A549 treated with CORT108297 at 1 μM for 4 hours (cell line): ENCODE measurements at places on chromosomes 5 and 9. TPM values are rescaled to one million over a fixed set of nuclear protein-coding genes. Genes with fewer than 3 reads are reported as not detected.

Gene RNF14
- 43.4 to 60.2 TPM (median 51.8 TPM) in 5 replicates for total RNA-seq

Gene NTNG2
- total RNA-seq = 1.6 to 2.4 TPM (median 1.9 TPM) in 5 replicates

Gene SEMA5A
- not detected in 5 replicates for total RNA-seq

Gene SLC36A2
- total RNA-seq = not detected in 5 replicates

Gene BTNL3
- total RNA-seq = not detected in 5 replicates

Gene SVEP1
- 1.1 to 1.8 TPM (median 1.6 TPM) in 5 replicates for total RNA-seq

Gene ORM2
- total RNA-seq = not detected in 5 replicates

Gene EFNA5
- 17.4 to 22.3 TPM (median 21.0 TPM) in 5 replicates for total RNA-seq

Gene FGF1
- 0.32 to 0.82 TPM (median 0.34 TPM) in 5 replicates for total RNA-seq

Gene CCL27
- 0.15 to 0.21 TPM (median 0.16 TPM) in 3 of 5 replicates, not detected in the others for total RNA-seq

Gene C5orf24
- total RNA-seq = 17.5 to 26.7 TPM (median 25.0 TPM) in 5 replicates

Gene ADRA1B
- total RNA-seq = 12.7 to 19.1 TPM (median 16.6 TPM) in 5 replicates

Gene ANKRD18B
- 4.6 to 10.0 TPM (median 6.7 TPM) in 5 replicates for total RNA-seq

Gene IFNE
- total RNA-seq = 1.3 to 2.1 TPM (median 1.7 TPM) in 5 replicates

Gene TLX3
- total RNA-seq = not detected in 5 replicates

Gene FCN2
- not detected in 5 replicates for total RNA-seq

Gene PAXX
- 49.7 to 88.2 TPM (median 76.5 TPM) in 5 replicates for total RNA-seq

Gene DOK3
- 2.4 to 5.6 TPM (median 4.2 TPM) in 5 replicates for total RNA-seq

Gene IFNA21
- total RNA-seq = not detected in 5 replicates

Gene PPP1R26
- 15.6 to 21.1 TPM (median 20.0 TPM) in 5 replicates for total RNA-seq

Gene ZNF879
- 0.50 to 0.99 TPM (median 0.74 TPM) in 5 replicates for total RNA-seq

Gene DMGDH
- 0.15 TPM in 1 of 5 replicates, not detected in the others for total RNA-seq

Gene SHB
- 33.9 to 53.8 TPM (median 47.8 TPM) in 5 replicates for total RNA-seq

Gene PCDHB5
- 1.2 to 1.8 TPM (median 1.6 TPM) in 5 replicates for total RNA-seq

Gene C7
- not detected in 5 replicates for total RNA-seq

Gene CDH18
- total RNA-seq = not detected in 5 replicates

Gene GBGT1
- 1.3 to 3.0 TPM (median 2.6 TPM) in 5 replicates for total RNA-seq

Gene DND1
- 0.44 to 1.0 TPM (median 0.92 TPM) in 5 replicates for total RNA-seq

Gene BTNL9
- total RNA-seq = 0.73 to 1.3 TPM (median 0.95 TPM) in 5 replicates

Gene QRFP
- total RNA-seq = not detected in 5 replicates

Gene SPINK7
- total RNA-seq = not detected in 5 replicates

Gene PCAT7
- 0.47 to 0.97 TPM (median 0.78 TPM) in 5 replicates for total RNA-seq

Gene PCDHGC4
- 0.01 to 0.05 TPM (median 0.03 TPM) in 3 of 5 replicates, not detected in the others for total RNA-seq

Gene LECT2
- total RNA-seq = not detected in 5 replicates

Gene TRAF1
- 3.8 to 7.2 TPM (median 4.7 TPM) in 5 replicates for total RNA-seq

Gene POU4F3
- total RNA-seq = 0.08 to 0.17 TPM (median 0.14 TPM) in 5 replicates

Gene RELL2
- 2.9 to 5.2 TPM (median 4.9 TPM) in 5 replicates for total RNA-seq

Gene TMEM215
- 0.02 to 0.05 TPM in 2 of 5 replicates, not detected in the others for total RNA-seq
